ENCODE measurements at places on chromosomes 5 and 9.

- no peak for DNase-seq
Observed at GRCh38 chr9:125831054-125831453, 83.9 kb downstream of the PBX3 start.

DNA sequence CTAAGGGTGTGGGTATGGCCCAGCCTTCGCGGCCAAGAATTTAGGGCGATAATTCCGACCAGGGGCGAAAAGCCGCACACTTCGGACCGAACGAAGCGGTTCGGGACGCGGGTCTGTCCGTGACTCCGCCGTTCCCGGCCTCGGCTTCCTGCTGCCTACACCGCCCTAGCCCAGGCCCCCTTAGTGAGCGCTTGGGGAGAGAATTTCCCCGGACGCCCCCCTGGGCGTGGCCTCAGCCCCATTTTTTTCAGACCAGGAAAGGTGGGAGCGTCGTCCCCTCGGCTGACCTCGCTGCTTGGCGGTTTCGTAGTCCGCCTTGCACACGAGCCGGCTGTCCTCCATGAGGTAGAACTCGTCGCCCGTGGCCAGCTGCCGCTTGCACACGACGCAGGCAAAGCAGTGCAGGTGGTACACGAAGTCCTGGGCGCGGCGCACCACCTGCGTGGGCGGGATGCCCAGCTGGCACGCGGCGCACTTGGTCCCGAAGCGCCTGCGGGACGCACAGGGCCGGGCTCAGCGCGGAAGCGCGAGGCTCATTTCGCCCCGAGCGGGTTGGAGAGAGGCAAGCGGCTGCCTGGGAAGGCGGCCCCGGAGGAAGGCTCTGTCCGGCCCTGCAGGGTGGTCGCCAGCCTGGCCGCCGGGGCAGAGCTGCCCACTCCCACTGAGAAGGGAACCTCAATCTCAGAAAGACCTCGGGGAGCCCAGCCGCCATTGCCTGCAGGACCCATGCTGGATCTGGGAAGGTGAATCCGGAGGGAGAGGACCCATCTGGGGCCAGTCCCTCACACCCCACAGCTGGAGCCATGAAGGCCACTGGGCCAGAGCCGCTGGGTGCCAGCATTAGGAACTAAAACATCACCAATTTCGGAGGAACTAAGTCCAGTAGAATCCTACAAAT lies 5.3 kb downstream of the LHX3 start:
- no peak for DNase-seq

GRCh38 chr9:36153746-36154145 lies 15.4 kb upstream of the CCIN start:
- DNase-seq = no peak

DNA sequence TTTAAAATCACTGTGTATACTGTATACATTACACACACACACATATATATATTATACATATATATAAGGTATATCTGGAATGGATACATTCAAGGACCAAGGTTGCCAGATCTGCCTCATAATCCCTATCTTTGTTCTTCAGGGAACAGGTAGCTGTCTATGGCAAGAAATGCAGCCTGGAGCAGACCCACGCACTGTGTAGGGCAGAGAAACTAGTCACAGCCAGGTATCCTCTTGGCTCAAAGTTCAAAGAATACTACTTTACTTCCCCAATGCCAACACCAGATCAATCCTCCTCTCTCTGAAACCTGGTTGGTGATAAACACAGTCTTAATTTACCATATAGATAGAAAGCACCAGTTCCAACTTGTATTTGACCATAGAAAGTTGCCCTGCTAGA lies 313.6 kb downstream of the PRELID2 start:
- DNase-seq = no peak

DNA sequence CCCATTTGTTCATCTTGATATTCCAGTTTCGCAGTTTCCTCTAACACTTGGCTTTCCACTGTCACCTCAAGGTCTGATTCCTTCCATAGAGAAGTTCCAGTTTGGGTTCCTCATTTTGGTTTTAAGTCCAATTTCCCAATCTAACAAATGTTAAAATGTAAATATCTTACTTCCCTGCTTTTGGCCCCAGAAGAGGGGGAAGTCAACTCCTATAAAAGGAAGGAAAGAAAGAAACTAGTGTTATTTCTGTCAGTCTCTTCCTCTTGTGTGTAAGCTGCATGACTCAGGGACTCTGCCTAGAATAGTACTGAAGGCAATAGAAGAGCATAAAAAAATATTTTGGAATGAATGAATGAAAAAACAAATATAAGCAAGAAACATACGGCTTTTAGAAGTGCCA lies 127.5 kb upstream of the CCNG1 start:
- DNase-seq = no peak

- DNase-seq = no peak
Observed at GRCh38 chr5:72485430-72485974, 21.7 kb downstream of the ZNF366 start.

GRCh38 chr9:135704483-135704882 lies 2.5 kb downstream of the KCNT1 start:
- no peak for DNase-seq

Measured in NAMALWA (cell line).